Thoracic aorta (tissue), 2 donors: ENCODE measurements at places on chromosomes 5 and 9.

- H3K4me1 ChIP-seq, result no peaks in the 10 kb centered on the region
- H3K36me3 ChIP-seq, result no peaks in the 10 kb centered on the region
- H3K27ac ChIP-seq, result no peak overlapping the region
- H3K27me3 ChIP-seq, result no peaks in the 10 kb centered on the region
- no peak for DNase-seq
These were observed 55.6 kb downstream of the S1PR3 start for GRCh38 chr9:89046832-89047231.

GRCh38 chr5:108615216-108615615 lies 132.5 kb upstream of the FER start:
- no peak overlapping the region for H3K4me3 ChIP-seq
- no peaks in the 10 kb centered on the region for H3K27me3 ChIP-seq
- no peaks in the 10 kb centered on the region for H3K36me3 ChIP-seq
- DNase-seq, result no peak

GRCh38 chr5:1004461-1005248 lies 3.9 kb upstream of the NKD2 start:
- no peak overlapping the region for H3K27ac ChIP-seq
- peaks cover 6% of the 10 kb centered on the region for H3K4me1 ChIP-seq
- peak overlapping the region; percentile 73 for H3K4me3 ChIP-seq
- H3K36me3 ChIP-seq, result no peaks in the 10 kb centered on the region

- no peak overlapping the region for H3K27ac ChIP-seq
- no peaks in the 10 kb centered on the region for H3K36me3 ChIP-seq
- DNase-seq, result no peak
- no peaks in the 10 kb centered on the region for H3K4me1 ChIP-seq
- no peak overlapping the region for H3K4me3 ChIP-seq
These were observed 51.6 kb downstream of the NUDT12 start for GRCh38 chr5:103510851-103511553.

DNA sequence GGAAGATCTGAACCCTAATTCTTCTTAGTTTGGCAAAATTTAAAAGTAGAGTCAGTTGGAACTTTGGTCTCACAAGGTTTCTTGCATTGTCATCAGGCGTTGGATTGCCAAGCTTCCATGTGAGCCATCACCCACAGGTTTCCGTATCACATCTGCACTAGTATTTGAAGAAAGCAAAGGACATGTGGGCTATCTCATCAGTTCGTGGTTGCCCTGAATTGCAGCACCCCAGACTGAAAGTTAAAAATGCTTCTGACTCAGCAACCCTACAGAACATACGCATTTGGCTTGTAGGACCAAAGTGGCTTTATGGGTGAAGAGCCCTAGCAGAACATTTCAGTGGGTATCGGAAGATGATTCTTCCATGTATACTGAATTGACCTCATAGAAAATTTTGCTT lies 358.0 kb downstream of the ENC1 start:
- DNase-seq, result no peak
- no peaks in the 10 kb centered on the region for H3K27me3 ChIP-seq
- no peaks in the 10 kb centered on the region for H3K4me1 ChIP-seq
- no peaks in the 10 kb centered on the region for H3K36me3 ChIP-seq
- no peak overlapping the region for H3K27ac ChIP-seq

DNA sequence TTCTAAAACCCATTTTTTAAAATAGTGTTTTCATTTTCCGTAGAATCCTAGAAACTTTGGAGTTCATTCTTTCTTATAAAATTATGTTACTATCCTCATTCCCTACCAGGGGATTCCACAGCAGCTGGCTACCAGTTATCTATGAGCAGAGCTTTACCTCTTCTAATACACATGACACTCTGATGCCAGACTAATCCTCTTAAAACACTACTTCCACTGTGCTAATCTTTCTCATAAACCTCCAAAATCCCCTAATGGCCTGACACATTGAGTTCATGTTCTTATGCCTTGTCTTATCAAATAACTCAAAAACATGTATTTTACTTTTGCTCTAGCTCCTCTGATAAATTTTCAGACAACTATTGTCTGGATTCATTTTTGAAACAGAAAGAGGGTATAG lies 633.6 kb upstream of the FTMT start:
- H3K27ac ChIP-seq, result no peak overlapping the region
- no peaks in the 10 kb centered on the region for H3K4me1 ChIP-seq
- no peaks in the 10 kb centered on the region for H3K36me3 ChIP-seq
- no peaks in the 10 kb centered on the region for H3K27me3 ChIP-seq
- no peak overlapping the region for H3K4me3 ChIP-seq
- no peak for DNase-seq
